ENCODE measurements at places on chromosomes 16 and 17. TPM values are rescaled to one million over a fixed set of nuclear protein-coding genes. Genes with fewer than 3 reads are reported as not detected.

Gene HSD17B2
- total RNA-seq: 65.4 TPM

Gene EVPLL
- total RNA-seq: not detected

Gene AATF
- total RNA-seq: 19.3 TPM

Gene C16orf96
- total RNA-seq: not detected

Gene SOCS1
- total RNA-seq: 0.17 TPM

Gene KRTAP1-5
- not detected for total RNA-seq

Gene SNRNP25
- total RNA-seq: 17.5 TPM

Gene SLC26A11
- 7.8 TPM for total RNA-seq

Gene MPV17L
- total RNA-seq: 0.09 TPM

Gene TAOK2
- total RNA-seq: 79.8 TPM

Gene EPOP
- total RNA-seq: 0.60 TPM

Gene PIRT
- total RNA-seq: not detected

Gene MMP25
- total RNA-seq: under 0.01 TPM

Gene TSPOAP1
- total RNA-seq: 0.09 TPM

Gene TNP2
- total RNA-seq: not detected

Gene IL21R
- 0.09 TPM for total RNA-seq

Gene SOST
- total RNA-seq: not detected

Gene BCL6B
- 76.2 TPM for total RNA-seq

Gene MYL11
- not detected for total RNA-seq

Gene ZNF423
- 5.9 TPM for total RNA-seq

Gene HS3ST3A1
- 0.22 TPM for total RNA-seq

Gene FOXF1
- 0.33 TPM for total RNA-seq

Gene NGFR
- total RNA-seq: under 0.01 TPM

Gene SULT1A1
- total RNA-seq: 3.2 TPM

Gene TMC6
- 33.3 TPM for total RNA-seq

Gene ZNF385C
- total RNA-seq: not detected

Gene ZP2
- 0.11 TPM for total RNA-seq

Gene TMED6
- total RNA-seq: 0.11 TPM

Gene AXIN2
- total RNA-seq: 2.6 TPM

Gene UTS2R
- not detected for total RNA-seq

Gene HBA1
- not detected for total RNA-seq

Gene NOD2
- total RNA-seq: 0.34 TPM

Gene CDK5R1
- total RNA-seq: 1.9 TPM

Gene PRAC2
- total RNA-seq: not detected

Gene PPP1R27
- total RNA-seq: not detected

Gene KIF18B
- total RNA-seq: 0.34 TPM

Gene NPLOC4
- total RNA-seq: 57.2 TPM

Gene CD300A
- not detected for total RNA-seq

Gene ASPHD1
- 0.17 TPM for total RNA-seq

Data from dermis lymphatic vessel endothelial cell (primary cell).